ENCODE measurements at places on chromosomes 16 and 17. TPM values are rescaled to one million over a fixed set of nuclear protein-coding genes. Genes with fewer than 3 reads are reported as not detected.

DNA sequence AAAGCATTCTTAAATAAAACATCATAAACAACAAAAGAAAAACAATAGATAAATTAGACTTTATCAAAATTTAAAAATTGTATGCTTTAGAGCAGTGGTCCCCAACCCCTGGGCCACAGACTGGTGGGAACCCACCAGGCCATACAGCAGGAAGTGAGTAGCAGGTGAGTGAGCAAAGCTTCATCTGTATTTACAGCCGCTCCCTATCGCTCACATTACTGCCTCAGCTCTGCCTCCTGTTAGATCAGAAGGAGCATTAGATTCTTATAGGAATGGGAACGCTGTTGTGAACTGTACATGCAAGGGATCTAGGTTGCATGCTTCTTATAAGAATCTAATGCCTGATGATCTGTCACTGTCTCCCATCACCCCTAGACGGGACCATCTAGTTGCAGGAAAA lies 51.5 kb downstream of the GNAO1 start:
- no peak for DNase-seq

ENPP7 gene
- total RNA-seq, result not detected

HOXB8 gene
- not detected for total RNA-seq

KRT25 gene
- not detected for total RNA-seq

DNA sequence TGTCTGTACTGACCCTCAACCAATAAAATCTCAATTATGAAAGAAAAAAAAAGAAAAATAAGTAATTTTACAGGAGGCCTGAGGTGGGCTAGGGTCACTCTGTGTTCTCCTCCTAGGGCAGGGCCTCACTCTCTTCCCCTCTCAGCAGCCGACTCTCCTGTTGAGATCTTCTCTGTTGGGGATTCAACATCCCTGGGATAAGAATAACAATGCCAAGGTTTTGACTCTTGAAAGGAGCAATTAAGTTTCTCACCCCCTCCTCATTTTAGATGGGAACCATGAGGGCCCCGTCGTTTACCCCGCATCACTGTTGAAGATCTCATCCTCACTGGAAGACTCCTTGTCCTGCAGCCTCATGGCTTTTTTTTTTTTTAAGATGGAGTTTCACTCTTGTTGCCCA lies 21.5 kb upstream of the BRCA1 start:
- no peak for DNase-seq

DNA sequence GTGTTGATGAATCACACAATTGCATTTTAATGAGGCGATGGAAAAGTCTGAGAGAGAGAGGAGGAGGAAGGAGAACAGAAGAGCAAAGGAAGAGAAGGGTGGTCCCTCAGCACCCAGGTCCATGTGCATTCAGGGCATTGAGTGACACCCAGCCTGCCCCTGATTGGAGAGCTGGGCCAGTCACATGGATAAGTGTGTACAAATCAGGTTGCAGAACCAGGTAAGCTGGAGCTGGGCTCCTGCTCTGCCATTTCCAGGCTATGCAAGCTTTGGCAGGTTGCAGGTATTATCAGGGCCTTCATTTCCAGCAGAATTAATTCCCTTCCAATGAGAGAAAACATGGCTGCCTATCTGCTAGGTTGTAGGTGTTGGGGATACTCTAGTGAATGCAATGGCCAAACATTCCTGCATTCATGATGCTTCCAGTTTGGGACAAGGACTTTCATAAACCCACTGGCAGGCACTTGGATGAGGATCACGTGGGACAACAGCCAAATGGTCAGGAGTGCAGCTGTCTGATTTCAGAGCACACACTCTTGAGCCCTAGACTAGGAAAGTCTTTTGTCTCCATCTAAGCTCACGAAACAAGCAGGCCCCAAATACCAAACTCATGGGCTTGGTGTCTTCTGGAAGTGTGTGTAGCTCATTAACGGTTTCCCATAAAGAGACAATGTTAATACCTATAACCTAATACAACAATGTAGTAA lies 577.9 kb upstream of the CDH5 start:
- DNase-seq, result no peak
